ENCODE measurements at places on chromosomes 5 and 9. TPM values are rescaled to one million over a fixed set of nuclear protein-coding genes. Genes with fewer than 3 reads are reported as not detected.

Gene SOX30
- total RNA-seq: 0.16 TPM

Gene PAEP
- not detected for total RNA-seq

Gene GABRA1
- total RNA-seq: not detected

Gene PCAT7
- total RNA-seq: not detected

Gene C9orf85
- total RNA-seq: 11.3 TPM

Gene WNK2
- 104 TPM for total RNA-seq

Measured in gastroesophageal sphincter (tissue), 4 donors.